ENCODE measurements at places on chromosomes 4 and X. TPM values are rescaled to one million over a fixed set of nuclear protein-coding genes. Genes with fewer than 3 reads are reported as not detected.
A peak's percentile ranks its signal among the peaks of the same experiment; 100 is the strongest.

- no peak for DNase-seq
Observed at GRCh38 chr4:55485821-55486220, 60.9 kb downstream of the CLOCK start.

DNA sequence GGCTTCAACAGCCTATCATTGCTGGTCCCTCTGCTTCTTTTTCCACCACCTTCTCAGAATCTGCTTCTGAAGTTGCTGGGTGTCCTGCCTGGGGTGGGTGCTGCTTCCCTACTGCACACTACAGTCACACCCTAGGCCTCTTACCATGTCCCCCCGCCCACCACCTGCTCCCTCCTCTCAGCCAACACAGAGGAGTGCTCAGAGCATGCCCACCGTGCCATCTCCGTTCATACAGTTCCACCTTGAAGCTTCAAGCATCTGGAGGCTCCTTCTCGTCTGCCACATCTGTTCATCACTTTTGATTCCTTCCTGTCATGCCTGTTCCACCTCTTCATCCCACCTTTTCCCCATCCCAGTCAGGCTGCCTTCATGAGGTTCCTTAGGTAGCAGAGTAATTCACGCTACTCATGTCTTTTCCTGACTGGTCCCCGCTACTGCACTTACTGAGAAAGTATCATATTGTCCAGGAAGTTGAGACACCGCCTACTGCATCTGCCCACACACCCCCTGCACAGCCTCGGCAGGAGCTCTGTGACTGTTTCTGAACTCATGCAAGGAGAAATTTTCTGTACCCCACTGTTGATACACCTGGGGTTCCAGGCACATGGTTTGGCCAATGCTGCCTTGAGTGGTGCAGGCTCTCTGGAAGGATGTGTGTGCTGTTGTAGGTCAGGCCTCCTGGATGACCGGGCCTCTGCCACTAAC is 39.5 kb downstream of the HADH start:
- DNase-seq = no peak

DNA sequence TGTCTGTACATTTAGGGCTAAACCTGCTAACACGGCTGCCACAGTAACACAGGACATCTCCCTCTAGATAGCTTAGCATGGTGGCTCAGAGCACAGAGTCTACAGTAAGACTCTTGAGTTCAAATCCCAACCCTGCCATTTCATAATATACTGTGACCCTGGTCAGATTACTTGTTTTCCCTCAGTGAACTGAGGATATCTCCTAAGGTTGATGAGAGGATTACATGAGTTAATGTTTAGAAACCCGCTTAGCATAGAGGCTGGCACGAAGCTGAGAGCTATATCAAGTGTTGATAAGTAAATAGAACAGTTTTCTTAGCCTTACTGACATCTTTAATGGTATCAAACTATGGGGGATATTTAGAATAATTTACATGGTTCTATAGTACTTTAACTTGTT is 37.2 kb downstream of the CASP3 start:
- no peak for DNase-seq

DNA sequence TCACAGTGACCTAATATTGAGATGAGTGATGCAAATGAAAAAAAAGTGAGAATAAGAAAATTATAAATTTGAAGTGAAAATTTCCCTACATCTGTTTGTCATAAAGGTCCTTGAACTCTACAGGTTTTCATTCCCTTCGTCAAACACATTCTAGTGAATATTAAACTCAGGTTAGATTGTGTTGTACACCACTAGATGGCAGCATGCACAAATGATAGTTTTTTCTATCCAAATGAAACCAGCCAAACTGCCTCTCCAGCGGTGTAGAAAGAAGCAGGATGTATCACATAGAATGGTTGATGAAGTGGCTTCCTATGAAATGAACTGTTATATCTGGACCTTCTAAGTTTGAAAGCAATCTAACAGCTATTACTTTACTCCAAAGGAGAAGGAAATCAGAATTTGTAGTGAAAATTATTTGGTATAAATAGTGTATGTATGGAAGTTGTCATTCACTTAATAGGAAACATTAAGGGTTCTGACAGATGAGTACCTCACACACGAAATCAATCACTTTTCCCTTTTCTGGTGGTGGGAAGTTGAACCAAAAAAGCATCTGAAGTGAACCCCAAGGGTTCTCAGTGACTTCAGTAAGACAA is 382.7 kb downstream of the UNC5C start:
- DNase-seq = peak; percentile 17

DNA sequence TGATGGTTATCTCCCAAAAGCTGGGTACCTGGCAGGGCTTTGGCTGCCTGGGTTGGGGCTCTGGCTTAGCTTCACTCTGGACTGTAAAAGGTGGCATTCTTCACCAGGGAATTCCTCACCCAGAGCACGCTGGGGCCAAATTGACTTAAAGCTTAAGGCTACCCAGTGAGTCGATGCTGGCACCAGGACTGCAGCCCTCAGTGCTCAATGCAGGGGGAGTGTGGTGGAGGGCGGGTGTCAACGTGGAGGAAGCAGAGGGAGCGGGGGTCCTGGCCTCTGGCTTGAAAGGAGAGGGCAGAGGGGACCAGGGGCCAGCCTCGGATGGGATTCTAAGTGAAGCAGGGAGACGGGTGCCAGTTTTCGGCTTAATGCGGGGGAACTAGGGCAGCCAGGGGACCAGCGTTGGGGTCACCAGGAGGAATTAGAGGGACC is 446 bp upstream of the FAM50A start:
- DNase-seq = no peak

DNA sequence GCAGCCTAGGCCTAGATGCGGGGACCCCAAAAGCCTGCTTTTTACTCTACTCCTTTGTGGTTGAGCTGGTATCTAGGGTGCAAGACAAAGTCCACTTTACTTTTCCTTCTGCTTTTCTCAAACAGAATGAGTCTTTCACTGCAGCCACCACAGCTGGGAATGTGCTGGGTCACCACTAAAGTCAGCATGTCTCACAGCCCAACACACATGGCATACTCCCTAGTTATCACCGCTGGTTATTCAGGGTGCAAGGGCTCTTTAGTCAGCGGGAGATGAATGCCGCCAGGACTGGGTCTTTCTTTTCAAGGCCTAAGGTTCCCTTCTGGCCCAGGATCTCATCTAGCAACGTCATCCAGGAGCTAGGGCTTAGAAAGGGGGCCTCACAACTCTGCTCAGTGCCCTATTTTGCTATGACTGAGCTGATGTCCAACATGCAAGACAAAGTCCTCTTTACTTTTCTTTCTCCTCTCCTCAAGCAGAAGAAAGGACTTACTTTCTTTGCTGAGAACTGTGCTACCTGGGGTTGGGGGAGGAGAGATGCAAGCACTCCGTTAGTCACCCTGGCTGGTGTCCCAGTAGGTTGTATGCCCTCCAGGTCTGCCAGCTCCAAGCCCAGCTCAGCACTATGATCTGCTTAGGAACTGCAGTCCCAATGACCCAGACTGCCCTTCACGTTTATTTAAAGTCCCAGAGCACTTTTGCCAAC is 22.9 kb upstream of the STPG2 start:
- no peak for DNase-seq

- no peak for DNase-seq
Observed at GRCh38 chrX:13520936-13521335, 48.5 kb upstream of the EGFL6 start.

GRCh38 chrX:13101441-13102139 is 57.2 kb upstream of the FAM9C start:
- no peak for DNase-seq

GRCh38 chr4:115234405-115235093 is 121.1 kb upstream of the NDST4 start:
- DNase-seq = peak; percentile 12

DNA sequence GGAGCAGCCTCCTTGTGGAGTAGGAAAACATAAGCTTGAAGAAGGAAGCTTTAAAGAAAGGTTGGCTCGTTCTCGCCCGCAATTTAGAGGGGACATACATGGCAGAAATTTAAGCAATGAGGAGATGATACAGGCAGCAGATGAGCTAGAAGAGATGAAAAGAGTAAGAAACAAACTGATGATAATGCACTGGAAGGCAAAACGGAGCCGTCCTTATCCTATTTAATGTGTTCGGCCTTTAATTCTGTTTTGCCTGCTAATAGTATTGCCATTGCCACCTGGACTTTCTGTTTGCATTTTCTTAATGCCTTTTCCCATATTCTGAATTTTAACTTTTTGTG is 1.4 kb downstream of the TCEAL1 start:
- DNase-seq = no peak

DNA sequence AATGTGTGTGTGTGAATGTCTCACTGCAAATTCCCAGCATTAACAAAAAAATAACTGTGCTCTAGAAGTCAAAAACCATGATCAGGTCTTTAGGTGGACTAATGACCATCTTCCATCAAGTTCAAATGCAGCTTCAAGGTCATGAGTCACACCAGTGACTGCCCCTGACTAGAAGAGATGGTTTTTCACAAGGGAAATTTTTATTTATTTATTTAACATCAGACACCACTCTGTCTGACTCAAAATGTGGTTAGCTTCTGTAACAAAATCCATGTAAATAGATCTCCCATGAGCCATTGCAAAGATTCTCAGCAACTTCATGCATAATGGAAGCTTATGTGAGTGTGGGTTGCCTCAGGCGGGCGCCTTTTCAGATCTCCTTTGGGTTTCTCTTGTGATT is 219.2 kb downstream of the KIT start:
- no peak for DNase-seq

- DNase-seq = no peak
Observed at GRCh38 chrX:87397103-87397886, 120.3 kb upstream of the KLHL4 start.

- DNase-seq = no peak
Observed at GRCh38 chr4:74316397-74316796, 8.1 kb downstream of the EPGN start.

- DNase-seq = no peak
Observed at GRCh38 chrX:154804261-154804956, 876 bp downstream of the MPP1 start.

DNA sequence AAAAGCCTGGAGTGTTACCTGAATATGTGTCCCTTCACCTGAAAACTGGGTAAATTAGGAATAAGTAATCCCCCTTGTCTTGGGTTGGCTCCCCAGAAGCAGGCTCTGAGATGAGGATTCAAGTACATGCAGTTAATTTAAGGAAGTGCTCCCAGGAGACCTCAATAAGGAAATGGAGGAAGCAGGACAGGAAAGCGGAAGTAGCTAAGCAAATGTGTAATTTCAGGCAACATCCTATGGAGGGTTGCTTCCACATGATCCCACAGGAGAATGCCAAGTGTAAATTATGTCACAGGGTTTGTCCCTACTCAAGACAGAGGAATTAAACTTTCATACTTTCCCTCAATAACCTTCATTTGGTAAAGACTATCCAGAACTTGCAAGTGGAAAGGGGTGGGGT is 48.1 kb upstream of the ARHGEF6 start:
- no peak for DNase-seq

GRCh38 chrX:75522565-75523431 is at the start of gene ZDHHC15:
TSS of gene ZDHHC15 (minus strand) at chrX:75523037. CDS start at chrX:75523024, 13 bp downstream.
- DNase-seq = peak; percentile 13

DNA sequence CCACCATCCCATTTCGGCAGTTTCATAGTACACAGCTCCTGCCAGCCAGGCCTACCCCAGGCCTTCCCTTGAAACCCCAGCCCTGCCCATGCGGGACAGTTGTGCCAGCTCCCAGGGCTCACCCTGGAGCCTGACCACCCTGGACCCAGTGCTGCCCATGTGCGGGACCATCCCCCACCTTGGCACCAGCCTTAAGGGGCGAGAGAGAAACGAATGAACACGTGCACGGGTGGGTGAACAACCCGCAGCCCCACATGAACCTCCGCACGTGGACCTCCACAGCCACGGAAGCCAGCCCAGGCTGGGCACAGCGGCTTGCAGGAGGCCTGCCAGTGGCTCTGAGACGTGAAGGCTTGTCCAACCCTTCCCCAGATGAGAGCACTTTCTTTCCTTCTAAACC is 76.0 kb upstream of the MXD4 start:
- DNase-seq = no peak

FDCSP gene
- polyA plus RNA-seq = not detected

CD38 gene
- polyA plus RNA-seq = 16.0 TPM

LUZP4 gene
- not detected for polyA plus RNA-seq

FGF5 gene
- 1.8 TPM for polyA plus RNA-seq

EXOC1L gene
- polyA plus RNA-seq = not detected

RIPPLY1 gene
- polyA plus RNA-seq = not detected

PDGFRA gene
- polyA plus RNA-seq = 0.20 TPM

FRMPD3 gene
- polyA plus RNA-seq = not detected

FGF16 gene
- not detected for polyA plus RNA-seq

All from GM12878 (cell line).